DMS53 (cell line): ENCODE measurements at places on chromosomes 11 and 22.

DNA sequence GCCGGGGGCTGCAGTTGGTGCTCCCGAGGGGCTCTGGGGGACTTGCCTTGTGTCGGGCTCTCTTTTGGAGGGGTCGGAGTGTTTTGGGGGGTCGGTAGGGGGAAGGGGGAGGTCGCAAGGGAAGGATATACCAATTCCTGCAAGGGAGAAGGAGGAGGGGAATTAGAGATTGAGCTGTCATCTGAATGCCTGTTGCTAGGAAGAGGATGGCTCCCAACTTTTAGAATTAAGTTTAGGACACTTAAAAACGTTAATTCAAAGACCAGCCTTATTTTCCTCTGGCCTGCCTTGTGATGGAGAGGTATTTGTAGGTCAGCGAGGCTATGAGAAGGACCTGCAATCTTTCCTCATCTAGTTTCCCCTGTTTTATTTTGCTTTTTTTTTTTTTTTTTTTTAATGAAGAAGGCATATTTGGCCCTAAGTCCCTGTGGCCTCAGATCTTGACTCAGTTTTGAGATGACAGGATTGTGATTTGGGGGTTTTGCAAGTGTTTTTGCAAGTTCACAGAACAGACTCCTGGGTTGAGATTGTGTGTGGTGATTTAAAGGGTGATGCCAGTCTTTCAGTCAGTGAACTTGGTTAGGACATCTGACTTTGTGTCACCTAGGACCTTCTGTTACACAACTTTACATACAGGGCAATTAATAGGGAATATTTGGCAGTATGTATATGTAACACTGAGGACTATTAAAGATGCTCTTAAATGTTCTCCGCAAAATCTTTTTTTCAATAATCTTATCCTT, 672 bp downstream of the TMEM135 start:
- peak; percentile 51 for DNase-seq

DNA sequence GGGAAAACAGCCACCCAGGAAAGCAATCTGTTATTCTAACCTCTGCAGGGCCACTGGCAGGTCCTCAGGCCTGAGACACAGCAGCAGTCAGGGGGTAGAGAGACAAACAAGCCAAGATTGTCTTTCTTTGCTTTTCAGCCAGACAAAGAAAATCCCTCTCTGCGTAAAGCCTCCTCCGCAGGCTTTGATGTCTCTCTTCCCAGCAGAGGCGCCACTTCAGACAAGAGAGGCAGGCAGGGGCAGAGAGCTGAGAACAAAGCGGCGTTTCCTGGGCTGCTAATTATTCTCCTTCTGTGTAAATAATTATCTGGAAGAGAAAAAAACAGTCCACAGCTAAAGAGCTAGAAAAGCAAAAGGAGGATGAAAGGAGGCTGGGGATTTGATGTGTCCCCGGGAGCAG, 102.7 kb upstream of the SEZ6L start:
- DNase-seq: no peak

- DNase-seq: no peak
Measured at GRCh38 chr11:116478669-116479668, 293.8 kb downstream of the BUD13 start.

DNA sequence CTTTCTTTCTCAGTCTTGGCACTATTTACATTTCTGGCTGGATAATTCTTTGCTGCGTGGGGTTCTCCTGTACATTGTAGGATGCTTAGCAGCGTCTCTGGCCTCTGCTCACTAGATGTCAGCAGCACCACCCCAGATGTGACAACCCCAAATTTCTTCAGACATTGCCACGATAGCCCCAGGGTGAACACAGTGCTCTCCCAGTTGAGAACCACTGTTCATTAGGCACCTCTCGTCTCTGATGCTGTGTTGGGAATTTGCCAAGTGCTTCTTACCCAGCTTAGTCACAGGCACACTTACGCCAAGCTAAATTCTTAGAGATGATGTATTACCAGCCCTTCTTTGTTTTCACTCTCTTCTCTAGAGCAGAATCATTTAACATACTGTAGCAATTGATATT, 9.4 kb downstream of the TRIM6 start:
- no peak for DNase-seq

DNA sequence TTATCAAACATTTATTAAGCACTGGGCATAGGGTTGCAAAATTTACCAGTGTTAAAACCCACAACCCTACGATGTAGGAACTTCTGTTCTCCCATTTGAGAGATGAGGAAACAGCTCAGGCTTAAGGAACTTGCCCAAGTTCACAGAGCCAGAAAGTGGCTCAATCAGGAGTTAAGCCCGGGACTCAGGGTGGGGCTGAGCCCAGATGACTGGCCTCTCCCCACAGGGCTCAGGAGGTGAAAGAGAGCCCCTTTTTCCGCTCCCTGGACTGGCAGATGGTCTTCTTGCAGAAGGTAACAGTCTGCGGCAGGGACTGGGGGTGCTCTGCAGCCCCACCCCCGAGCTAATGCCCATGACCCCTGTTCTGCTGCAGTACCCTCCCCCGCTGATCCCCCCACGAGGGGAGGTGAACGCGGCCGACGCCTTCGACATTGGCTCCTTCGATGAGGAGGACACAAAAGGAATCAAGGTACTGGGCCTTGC, 5.6 kb upstream of the ANKRD13D start:
- DNase-seq: no peak

DNA sequence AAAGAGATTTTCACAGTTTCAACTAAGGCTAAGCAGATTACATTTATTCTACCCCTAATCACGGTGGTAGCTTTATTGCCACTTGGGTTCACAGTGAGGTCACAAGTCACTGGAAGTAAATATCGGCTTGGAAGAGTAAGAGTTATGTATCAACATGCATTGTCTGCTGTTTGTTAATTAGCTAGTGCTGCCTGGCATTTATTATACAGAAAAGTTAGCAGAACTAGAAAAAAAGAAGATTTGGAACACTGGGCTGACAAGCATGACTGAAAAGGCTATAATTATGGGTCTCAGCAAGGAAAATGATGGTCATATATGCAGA, 13.7 kb upstream of the RAB38 start:
- DNase-seq: no peak

DNA sequence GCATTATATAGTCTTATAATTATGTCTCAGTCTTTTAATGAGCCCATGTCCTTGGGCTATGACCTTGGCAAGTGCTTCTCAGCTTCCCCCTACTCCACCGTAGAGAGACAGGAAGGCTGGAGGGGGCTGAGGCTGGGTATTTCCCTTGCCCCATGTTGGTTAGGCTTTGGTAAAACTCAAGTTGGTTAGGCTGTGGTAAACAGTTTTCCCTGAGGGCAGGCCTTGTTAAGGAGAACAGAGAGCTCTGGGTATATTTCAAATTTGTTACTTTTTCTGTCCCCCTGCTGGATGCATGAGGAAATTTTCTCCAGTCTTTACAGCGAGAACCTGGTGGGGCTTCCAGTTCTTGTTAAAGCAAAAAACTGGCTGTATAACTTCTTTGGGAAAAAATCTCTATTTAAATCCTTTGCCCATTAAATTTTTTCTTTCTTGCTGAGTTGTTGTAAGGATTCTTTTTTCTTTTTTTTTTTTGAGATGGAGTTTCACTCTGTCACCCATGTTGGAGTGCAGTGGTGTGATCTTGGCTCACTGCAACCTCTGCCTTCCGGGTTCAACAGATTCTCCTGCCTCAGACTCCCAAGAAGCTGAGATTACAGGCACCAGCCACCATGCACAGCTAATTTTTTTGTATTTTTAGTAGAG, 12.2 kb upstream of the DCHS1 start:
- DNase-seq: peak; percentile 60

- no peak for DNase-seq
Measured at GRCh38 chr11:119918347-119918746, 189.3 kb upstream of the NECTIN1 start.

GRCh38 chr11:19800162-19800561, 87.5 kb downstream of the NAV2 start:
- DNase-seq: no peak

- no peak for DNase-seq
Measured at GRCh38 chr11:69839516-69839915, 20.3 kb upstream of the FGF3 start.

DNA sequence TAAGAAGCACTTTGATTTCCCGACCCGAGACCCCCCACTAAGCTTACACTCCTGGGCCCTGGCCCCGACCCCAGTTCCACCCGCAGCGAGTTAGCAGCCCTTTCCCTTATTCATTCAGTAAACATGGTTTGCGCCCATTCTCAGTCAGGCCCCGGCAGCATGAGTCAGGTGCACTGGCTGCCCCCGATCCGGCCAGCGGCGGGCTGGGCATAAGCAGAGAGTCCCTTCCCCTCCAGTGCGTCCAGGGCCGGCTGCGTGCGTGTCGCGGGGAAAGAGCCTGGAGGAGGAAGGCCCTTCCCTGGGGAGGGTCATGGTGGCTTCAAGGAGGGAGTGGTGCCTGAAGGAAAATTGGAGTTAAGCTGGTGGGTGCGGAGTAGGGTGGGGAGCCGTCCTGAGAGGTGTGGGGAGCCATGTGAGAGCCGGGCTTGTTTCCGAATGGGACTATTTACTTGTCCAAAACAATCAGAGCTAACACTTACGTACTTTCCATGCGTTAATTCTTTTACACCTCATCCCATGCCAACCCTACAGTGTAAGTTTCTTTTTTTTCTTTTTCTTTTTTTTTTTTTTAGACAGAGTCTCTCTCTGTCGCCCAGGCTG, 657 bp downstream of the IGHMBP2 start:
- peak; percentile 71 for DNase-seq

- DNase-seq: no peak
Measured at GRCh38 chr22:49134076-49134475, 693.6 kb downstream of the BRD1 start.

DNA sequence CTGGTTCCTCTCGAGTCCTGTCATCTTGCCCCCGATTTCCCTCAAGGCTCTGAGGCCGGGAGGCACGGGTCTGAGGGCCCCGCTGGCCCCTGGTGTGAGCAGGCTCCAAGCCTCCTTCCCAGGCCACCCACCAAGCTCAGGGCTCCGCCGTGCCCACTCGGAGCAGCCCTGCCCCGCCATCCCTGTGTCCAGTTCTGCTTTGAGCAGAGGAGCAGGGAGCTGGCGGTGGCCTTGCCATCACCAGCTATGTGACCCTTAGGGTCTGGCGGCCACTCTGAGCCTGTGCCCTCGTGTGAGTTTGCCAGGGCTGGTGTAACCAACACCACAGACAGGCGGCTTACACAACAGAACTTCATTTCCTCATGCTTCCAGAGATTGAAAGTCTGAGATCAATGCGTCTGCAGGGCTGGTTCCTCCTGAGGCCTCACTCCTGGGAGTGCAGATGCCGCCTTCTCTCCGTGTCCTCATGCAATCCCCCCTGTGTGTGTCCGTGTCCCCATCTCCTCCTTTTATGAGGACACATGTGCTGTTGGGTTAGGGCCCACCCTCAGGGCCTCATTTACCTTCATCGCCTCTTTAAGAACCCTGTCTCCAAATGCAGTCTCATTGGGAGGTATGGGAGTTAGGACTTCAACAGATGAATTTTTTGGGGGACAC, 36.5 kb upstream of the CELSR1 start:
- peak; percentile 16 for DNase-seq

DNA sequence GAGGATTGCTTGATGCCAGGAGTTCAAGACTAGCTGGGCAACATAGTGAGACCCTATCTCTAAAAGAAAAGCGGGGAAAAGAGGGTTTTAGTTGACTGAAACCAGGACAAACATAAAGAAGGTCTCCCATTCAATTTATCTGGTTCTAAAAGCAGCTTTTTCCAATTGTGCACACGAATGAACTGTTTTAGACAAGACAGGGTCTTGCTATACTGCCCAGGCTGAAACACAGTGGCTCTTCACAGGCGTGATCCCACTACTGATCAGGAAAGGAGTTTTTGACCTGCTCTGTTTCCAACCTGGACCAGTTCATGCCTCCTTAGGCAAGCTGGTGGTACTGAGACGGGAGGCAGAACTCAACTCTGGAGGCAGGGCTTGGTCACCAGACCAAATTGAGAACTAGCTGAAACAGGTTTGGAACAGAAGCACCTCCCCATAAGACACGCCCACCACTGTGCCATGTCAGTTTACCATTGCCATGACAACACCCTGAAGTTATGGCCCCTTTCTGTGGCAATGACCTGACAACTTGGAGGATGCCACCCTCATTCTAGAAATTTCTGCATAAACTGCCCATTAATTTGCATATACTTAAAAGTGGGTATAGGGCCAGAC, 2.8 kb upstream of the NUCB2 start:
- peak; percentile 29 for DNase-seq

GRCh38 chr11:16786131-16786530, 47.7 kb downstream of the C11orf58 start:
- DNase-seq: no peak

DNA sequence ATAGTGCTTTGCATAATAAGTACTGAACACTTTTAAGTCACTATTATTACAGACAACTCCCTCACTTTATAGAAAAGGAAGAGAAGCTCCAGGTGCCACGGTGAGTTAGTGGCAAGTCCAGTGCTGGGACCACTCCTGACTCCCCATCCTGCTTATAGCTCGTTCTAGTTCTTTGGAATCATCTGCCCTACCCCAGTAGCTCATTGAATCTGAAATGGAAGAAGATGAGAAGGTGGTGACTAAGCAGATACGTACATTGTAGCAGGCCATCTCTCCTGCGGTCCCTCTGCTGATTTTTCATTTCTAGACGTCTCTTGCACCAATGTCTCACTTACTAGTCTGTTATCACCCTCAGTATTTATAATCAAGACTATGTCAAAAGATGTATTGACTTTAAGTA, 21.6 kb downstream of the MMP20 start:
- no peak for DNase-seq

- DNase-seq: peak; percentile 64
Measured at GRCh38 chr22:30286813-30287647, 2.3 kb downstream of the CASTOR1 start.

DNA sequence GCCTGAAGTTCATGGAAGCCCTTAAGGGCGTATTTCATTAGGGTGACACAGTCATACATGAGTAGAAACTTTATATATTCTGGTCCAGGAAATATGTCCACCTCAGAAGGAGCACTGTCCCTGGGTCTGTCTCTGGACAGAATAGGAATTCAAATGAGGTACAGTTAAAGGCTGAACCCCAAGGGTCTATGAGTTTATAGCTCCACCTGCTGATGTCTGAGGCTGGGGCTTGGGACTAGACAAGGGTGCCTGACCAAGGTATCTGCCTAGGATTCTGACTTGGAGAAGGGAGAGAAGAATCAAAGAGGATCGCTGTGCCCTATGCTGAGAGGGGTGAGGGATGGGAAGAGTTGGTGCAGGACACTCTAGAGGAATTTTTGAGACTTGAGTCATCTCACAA, 14.9 kb downstream of the HEPHL1 start:
- peak; percentile 17 for DNase-seq

DNA sequence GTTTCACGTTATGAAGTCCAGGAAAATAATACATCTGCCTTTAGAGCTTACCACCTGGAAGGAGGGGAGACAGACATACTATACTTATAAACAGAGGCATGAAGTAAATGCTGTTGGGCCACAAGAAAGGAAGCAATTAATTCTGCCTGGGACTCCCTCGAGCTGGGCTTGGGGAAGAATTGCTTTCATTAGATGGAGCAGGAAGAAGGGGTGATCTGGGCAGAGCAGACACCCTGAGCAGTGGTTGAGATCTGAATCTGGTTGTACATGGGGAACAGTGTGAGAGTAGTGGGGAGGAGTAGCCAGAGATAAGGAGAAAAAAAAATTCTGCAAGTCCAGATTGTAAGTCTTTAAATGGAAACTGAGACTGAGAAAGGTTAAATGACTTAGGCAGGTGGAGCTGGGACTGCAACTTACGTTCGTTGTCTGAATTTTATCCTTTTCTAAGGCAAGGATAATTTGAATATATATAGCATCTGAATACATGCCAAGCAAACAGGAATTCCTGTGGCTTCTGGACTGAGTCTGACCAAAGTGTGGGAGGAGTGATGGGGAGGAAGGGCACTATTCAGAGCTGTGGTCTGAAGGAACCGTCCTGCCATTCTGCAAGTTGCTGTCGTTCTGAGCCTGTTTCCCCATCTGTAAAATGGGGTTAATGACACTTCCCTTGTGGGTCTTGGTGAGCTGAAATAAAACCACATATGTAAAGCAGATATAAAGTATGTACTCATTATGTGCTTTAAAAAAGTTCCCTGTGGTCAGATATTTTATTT, 7.9 kb downstream of the NCAM1 start:
- no peak for DNase-seq
